ENCODE measurements at places on chromosomes 6 and 20.

DNA sequence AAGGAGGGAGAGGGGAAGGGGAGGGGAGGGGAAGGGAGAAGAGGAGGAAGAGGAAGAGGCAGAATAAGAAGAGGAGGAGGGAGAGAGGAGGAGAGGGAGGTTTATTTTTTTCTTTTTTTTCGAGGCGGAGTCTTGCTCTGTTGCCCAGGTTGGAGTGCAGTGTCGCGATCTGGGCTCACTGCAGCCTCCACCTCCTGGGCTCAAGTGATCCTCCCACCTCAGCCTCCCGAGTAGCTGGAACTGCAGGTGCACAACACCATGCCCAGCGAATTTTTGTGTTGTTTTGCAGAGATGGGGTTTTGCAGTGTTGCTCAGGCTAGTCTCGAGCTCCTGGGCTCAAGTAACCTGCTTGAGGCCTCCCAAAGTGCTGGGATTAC, 6.1 kb upstream of the GJA10 start:
- DNase-seq: no peak

- no peak for DNase-seq
Measured at GRCh38 chr6:35166520-35166919, 25.4 kb upstream of the TCP11 start.

- DNase-seq: peak; percentile 86
Measured at GRCh38 chr6:14734416-14735340, 511.2 kb upstream of the JARID2 start.

GRCh38 chr6:42200035-42200434, 5.3 kb upstream of the GUCA1B start:
- DNase-seq: no peak

DNA sequence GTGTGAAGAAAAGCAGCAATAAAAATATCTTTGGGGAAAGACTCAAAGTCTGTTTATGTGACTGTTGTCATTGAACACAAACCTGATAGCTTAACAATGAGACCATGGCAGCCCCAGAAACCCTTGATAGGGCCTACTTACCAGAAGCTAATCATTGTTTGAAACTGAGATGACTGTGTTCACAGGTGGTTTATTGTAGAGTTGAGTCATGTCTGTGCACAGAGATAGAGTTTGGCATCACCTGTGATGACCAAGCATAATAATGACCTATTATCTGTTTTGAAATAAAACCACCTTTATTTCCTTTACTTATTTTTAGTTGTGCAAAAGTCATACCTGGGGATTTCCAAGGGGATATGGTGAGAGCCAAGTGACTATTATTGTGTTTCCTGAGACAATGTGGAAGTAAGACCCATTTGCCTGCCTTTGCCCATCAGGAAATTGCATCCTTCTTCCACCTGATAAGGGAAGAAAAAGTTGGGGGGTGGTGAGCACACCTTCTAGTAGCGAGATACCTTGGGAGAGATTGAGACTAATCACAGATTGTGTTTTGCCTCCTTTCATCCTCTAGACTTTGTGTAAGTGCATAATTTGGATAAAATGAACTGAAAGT, 456.9 kb upstream of the JAG1 start:
- peak; percentile 72 for DNase-seq

- DNase-seq: peak; percentile 83
Measured at GRCh38 chr6:150001295-150002008, 23.9 kb downstream of the RAET1L start.

DNA sequence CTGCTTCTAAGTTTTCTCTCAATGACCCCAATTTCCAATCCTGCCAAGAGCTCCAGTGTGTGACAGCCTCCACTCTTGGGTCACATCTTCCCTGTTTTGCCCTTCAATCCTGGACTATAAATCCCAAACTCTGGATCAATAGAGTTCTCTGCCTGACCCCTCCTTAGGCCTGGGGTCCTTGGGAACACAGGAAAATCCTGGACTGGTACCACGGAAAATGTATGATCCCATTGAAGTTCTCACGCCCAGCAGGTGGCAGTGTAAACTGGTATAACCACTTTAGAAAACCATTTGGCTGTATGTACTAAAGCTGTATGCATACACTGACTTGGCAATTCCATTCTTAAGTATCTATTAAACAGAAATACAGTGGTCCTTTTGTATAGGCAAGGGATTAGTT, 98.0 kb downstream of the SNAP25 start:
- peak; percentile 40 for DNase-seq

GRCh38 chr20:39082622-39083398, 120.7 kb downstream of the DHX35 start:
- no peak for DNase-seq

- no peak for DNase-seq
Measured at GRCh38 chr20:15071085-15071808, 733.8 kb upstream of the FLRT3 start.

- no peak for DNase-seq
Measured at GRCh38 chr20:8344106-8344505, 212.0 kb downstream of the PLCB1 start.

- no peak for DNase-seq
Measured at GRCh38 chr6:12068899-12069557, 56.9 kb downstream of the HIVEP1 start.

GRCh38 chr20:20664795-20665589, 47.5 kb downstream of the RALGAPA2 start:
- peak; percentile 62 for DNase-seq

Data from GM12865 (cell line).